ENCODE measurements at places on chromosomes 7 and 10.

- DNase-seq: no peak
These were observed 25.2 kb downstream of the TMEM270 start for GRCh38 chr7:73885975-73886798.

DNA sequence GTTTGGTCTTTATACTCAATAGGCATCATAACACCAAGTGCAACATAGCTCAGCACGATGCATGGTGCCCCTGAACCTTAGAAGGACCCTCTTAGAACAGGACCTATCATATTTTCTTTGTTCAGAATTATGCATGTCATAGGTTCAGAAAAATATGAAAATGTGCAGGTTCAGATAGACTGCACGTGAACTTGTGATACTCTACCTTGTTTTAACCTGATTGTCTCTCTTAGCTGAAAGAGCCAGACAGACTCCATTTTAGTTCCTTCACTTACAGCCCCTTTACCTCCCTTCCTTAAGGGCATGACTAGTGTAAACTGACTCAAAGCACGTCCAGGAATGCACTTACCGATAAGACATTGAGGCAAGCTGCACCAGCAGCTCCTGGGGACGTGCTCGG is 35.1 kb downstream of the MYOF start:
- no peak for DNase-seq

- no peak for DNase-seq
These were observed 20.3 kb upstream of the PFKP start for GRCh38 chr10:3046981-3047547.

DNA sequence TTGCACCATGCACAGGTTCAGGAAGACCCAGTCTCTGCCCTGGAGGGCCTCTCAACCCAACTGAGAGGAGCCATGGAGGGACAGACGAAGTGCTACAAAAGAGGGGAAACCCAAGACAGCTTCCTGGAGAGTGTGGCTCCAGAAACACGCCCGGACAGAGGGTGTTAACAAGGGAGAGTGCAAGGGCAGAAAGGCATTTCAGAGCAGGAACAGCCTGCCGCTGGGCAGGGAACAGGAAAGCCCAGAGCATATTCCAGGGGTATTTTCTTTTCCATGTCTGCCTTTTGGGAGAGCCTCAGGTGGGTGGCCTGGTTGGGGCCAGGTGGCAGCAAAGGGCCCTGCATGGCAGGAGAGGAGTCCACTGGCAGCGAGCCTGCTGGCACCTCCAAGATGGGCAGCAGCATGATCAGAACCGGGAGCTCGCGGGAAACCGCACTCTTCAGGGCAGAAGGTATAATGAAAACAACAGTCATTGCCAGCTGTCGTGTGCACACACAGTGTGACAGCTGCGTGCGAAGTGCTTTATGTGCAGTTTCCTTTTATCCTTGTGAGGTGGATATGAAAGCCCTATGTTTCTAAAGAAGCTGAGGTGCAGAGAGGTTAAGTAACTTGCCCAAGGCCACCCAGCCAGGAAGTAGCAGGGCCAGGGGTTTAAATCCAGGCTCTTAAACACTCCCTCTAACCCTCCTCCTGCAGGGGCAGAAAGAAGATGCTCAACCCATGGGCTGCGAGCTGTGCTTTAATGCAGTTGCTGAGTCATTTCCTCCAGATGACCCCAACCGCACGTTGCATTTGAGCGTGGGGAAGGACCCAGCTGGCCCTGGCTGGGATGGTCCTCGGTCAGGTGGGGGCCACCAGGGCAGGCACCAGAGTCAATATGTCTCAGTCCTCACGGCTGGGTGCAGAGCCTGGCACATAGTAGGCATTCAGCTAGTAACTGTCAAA is 128.6 kb downstream of the OAT start:
- no peak for DNase-seq

DNA sequence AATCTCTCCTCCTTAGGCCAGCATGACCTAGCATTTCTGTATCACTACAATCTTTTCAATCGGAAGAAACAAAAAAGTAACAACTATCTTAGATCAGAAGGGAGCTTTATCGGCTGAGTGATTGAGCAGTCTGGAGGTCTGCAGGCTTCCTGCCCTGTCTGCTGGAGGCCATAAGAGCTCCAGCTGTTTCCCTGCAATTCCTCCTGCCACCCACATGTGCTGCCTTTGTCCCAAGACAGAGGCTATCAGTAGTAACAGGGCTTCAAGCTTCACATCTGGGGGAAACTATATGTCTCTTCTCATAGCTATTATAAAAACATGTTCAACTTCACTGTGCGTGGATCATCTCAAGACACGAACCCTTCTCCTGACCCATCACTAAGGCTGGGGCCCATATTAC is 70.1 kb upstream of the VWC2 start:
- no peak for DNase-seq

GRCh38 chr7:100079024-100079560 is 2.4 kb downstream of the ZNF3 start:
- DNase-seq: no peak

DNA sequence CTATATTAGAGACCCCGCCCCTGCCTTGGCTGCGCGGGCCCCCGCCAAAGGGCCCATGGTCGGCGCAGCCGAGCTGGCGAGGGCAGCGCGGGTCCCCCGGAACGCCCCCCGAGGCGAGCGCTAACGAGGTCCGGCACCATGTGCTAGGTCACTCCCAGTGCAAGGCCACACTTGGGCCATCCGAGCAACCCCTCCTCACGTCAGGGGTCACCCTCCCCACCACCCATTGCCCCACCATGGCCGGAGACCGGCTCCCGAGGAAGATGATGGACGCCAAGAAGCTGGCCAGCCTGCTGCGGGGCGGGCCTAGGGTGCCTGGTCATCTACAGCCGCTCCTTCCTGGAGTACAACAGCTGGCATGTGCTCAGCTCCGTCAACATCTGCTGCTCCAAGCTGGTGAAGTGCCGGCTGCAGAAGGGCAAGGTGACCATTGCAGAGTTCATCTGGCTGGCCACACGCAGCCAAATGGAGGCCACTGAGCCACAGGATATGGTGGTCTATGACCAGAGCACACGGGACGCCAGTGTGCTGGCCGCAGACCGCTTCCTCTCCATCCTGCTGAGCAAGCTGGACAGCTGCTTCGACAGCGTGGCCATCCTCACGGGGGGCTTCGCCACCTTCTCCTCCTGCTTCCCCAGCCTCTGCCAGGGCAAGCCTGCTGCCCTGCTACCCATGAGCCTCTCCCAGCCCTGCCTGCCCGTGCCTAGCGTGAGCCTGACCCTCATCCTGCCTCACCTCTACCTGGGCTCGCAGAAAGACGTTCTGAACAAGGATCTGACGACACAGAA is 12.4 kb upstream of the SEC24C start:
- no peak for DNase-seq

- no peak for DNase-seq
These were observed 44.3 kb upstream of the INPP5A start for GRCh38 chr10:132493246-132493755.

DNA sequence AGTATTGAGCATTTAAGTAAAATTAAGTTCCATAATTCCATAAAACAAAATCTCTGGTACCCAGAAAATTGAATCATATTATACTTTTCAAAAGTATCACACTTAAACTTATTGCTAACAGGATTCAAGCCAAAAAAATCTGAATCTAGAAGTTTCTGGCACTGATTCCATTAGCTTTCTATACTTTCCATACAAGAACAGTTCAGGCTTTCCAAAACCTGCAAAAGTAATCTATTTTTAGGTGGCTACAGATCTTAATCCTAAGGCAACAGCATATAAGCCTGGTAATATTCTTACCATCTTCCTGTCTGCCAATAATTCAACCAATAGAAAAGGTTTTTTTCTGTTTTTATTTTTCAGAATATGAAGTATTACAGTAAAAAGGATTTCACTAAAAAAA is 185.0 kb downstream of the CRPPA start:
- DNase-seq: no peak

DNA sequence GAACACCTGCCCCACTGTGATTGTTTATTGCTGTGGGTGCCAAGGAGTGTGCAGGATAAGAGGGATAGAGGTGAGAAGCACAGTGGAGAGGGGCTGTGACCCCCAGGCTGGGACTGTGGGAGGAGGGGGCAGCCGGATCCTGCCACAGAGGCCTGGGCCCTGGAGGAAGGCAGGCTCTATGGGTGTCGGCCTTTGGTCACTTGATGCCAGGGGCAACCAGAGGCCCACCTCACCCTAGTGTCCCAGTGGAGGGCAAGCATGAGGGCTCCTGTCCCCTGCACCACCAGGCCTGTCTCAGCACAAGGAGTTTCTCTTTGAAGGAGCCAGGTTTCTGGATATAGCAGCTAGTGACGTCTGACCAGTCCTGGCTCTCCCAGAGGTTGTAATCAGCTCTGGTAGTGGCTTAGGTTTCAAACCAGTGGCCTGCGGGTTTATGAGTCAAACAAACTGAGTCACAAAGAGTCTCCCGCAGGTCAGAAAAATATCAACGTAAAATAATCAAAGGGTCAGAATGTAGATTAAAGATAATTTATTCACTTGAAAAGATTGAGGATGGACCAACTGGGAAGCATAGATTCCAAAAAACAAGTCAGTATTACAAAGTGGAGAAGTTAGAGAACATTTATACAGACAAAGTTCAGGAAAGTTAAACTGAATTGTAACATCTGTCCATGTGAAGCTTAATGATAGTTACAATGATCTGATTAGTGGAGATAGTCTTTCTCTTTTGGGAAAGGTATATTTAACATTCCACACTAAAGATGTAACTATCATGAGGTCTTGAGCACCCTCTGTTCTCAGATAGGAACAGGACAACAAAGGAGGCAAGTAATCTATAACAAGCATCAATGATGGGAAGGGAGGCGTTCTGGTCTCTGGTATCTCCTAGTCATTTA is 37.2 kb upstream of the ZNF488 start:
- no peak for DNase-seq

- no peak for DNase-seq
These were observed 38.5 kb downstream of the MGMT start for GRCh38 chr10:129505500-129506075.

- peak; percentile 10 for DNase-seq
These were observed 545 bp upstream of the COMTD1 start for GRCh38 chr10:75236178-75236825.

DNA sequence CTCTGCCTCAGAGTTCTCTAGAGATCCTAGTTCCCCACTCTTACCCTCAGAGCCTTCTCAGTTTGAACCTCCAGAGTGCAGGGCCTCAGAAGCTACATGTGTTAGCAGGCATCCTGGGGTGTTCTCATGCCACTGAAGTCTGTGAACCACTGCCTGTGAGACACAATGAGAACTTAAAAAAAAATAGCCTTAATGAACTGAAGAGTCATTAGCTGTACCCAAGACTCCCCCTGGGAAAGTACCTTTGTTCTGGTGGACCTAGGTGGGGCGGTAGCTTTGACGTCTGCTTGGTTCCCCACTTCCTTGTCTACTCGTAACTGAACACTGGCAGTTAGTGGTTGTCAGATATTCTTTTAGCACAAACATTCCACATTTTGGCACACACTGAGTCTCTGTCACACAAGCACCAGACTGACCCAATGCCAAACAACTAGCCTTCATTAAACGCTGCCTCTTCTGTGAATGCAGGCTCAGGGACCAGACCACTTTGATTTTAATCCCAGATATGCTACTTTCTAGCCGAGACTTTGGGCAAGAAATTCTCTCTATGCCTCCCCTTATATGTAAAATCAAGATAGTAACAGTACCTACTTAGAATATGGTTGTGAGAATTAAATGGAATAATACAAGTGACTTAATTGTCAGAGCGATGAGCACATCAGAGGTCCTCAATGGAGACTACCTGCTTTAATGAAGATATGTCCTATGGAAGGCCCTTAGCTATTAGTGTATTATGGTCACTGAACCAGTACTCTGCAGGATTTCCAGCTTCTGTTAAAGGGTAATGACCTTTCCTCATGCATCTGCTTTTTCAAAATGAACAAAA is 75.3 kb upstream of the CC2D2B start:
- peak; percentile 19 for DNase-seq

DNA sequence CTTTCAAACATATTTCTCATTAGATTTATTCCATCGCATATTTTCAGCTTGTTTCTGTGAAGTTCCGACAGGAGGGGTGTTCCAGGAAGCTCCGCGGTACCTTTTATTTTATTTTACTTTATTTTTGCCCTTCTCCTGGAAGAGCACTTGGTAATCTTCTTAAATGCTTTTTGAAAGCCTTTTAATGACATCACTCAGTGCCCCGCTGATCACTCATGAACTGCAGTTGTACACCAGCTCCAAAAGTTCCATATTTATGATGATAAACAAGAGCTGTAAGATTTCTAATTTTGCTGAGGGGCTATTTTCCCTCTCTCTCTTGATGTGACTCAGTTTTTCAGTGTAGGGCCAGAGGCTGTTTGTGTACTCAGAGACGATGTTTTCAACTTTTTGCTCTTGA is 144.4 kb downstream of the KIAA1217 start:
- DNase-seq: no peak

- no peak for DNase-seq
These were observed at the start of gene PIK3CG for GRCh38 chr7:106865130-106866041. Gene PIK3CG, plus strand, starts transcription at chr7:106865282. Its CDS starts 2,280 bp downstream, at chr7:106867562.

GRCh38 chr7:23964715-23965114 is 254.7 kb downstream of the STK31 start:
- no peak for DNase-seq

Data from stimulated activated CD4-positive, alpha-beta T cell treated with anti-CD3 and anti-CD28 coated beads, Interleukin-4, amount 100 ng/mL, for 48 hours (primary cell).